Central memory CD4-positive, alpha-beta T cell (primary cell): ENCODE measurements at places on chromosomes 2 and 18.

DNA sequence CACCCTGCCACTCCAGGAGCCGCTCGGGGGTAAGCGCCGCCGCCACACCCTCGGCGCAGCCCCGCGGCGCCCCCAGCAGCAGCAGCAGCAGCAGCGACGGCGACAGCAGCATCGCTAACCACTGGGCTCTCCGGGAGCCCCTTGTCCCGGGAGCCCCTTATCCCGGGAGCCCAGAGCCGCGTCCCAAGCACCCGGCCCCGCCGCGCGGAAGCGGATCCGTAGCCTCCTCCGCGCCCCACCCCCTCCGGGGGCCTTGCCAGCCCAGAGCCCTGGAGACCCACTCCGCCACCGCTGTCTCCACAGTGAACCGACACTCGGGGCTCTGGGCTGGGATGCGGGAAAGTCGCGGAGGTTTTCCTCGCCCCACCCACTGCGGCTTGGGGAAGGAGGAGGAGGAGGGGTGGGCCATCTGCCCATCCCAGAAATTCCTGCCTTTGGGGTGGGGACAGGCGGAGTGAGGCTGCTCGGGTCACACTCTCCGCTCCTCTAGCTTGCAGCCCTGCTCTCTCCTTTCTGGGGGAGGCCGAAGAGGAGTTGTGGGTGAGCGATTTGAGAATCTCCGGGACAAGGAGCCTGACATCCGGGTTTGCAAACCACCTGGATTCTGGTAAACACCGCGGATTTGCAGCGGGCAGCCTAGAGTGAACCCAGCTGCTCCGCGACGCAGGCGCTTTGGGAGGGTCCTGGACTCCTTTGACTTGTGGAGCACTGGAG is at the start of gene PLA2R1:
Gene PLA2R1, minus strand, starts transcription at position 324 of the 714 bp plus-strand sequence. Its CDS starts 212 bp downstream, at position 112.
- no peak for DNase-seq

- no peak for DNase-seq
Observed at GRCh38 chr2:209162129-209162528, 261.7 kb upstream of the MAP2 start.

- peak; percentile 79 for DNase-seq
Observed at GRCh38 chr2:74457549-74458131, 598 bp upstream of the WBP1 start.

DNA sequence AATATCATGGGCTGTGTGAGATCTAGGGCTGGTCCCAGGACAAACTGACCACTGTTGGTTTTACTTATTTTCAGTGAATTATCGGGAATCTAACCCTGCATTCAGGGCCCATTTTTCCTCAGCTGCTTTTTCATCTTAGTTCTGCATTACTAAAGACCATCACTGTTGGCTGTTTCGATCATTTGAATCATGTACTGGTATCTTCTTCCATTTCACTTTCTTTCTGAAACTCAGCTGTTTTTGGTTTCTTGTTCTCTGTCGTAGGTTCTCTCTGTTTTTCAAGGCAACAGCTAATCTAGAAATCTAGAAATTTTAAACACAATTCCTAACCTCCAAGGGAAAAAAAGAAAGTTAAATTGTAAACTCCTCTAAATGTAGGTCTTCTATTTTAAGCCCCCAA is 159.9 kb upstream of the SESTD1 start:
- no peak for DNase-seq

GRCh38 chr18:72868585-72869225 is 918 bp upstream of the NETO1 start:
- no peak for DNase-seq

- no peak for DNase-seq
Observed at GRCh38 chr2:71782323-71782722, 329.0 kb downstream of the DYSF start.

DNA sequence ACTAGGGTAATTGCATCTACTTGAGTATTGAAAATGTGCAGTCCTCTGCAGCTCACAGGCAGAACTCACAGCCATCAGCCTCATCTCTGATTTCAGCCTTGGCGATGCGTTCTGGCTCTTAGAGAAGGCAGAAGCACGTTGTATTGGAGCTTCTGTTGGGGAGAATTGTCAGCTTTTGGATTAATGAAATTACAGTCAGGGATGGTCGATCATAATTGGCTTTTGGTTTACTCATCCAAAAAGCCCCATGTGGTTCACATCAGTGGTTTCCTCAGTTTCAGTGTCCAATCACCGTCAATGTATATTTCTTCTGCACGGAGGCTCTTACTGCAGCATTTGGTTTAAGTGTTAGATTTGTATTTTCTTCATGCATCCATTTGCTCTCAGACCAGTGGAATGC is 218.5 kb upstream of the SOX11 start:
- no peak for DNase-seq

DNA sequence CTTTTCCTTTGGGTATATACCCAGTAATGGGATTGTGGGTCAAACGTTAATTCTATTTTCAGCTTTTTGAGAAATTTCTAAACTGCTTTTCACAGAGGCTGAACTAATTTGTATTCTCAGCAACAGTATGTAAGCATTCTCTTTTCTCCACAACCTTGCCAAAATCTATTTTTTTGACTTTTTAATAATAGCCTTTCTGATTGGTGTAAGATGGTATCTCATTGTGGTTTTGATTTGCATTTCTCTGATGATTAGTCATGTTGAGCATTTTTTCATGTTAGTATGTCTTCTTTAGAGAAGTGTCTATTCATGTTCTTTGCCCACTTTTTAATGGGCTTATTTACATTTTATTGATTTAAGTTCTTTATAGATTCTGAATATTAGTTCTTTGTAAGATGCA is 145.5 kb downstream of the TRABD2A start:
- no peak for DNase-seq

GRCh38 chr2:168920504-168921157 is 19.5 kb downstream of the G6PC2 start:
- peak; percentile 25 for DNase-seq

DNA sequence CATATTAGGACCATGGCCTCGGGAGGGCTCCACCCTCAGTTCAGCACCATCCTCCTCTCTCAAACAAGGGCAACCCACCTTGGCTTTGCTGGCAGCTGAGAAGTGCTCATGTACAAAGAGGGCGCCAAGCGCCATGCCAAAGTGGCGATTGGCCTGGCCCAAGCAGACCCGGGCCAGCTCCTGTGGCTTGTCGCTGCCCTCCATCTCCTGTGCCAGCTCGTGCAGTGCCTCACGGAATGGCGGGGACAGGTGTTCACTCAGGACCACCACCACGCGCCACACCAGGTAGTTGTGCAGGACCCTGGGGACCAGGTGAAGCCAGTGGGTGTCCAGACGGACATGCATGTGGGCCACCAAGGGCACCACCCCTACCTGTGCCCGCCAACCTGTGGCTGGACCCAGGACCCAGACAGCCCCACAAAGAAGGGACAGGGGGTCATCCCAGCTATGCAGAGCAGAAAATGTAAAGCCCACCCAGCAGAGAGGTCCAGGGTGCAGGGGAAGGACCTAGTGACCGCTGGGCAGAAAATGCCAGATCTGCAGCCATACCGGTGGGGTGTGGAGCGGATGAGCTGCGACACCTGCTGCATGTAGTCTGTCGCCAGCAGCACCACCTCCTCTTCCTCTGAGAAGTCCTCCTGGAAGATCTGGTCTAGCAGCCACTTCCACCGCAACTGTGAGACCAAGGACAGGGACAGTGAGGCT is 3.6 kb downstream of the ECEL1 start:
- DNase-seq: no peak

- no peak for DNase-seq
Observed at GRCh38 chr2:176392249-176392648, 123.0 kb downstream of the MTX2 start.

DNA sequence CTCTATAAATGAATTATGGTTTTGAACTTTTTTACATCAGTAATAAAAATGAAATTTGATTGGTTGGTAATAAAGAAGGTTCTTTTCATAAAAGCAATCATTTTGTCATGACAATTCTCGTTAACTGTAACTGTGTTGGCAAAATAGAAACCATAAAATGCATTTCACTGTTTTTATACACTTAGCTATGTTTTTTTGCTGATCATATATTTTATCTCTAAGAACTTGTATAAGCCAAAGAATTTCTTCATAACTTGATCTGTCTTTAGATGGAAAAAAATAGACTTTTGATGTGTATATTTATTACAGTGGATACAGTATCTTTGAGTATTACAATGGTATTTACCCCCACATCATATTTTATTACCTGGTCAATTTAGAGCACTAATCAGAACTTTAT is 9.7 kb downstream of the MTX2 start:
- no peak for DNase-seq

DNA sequence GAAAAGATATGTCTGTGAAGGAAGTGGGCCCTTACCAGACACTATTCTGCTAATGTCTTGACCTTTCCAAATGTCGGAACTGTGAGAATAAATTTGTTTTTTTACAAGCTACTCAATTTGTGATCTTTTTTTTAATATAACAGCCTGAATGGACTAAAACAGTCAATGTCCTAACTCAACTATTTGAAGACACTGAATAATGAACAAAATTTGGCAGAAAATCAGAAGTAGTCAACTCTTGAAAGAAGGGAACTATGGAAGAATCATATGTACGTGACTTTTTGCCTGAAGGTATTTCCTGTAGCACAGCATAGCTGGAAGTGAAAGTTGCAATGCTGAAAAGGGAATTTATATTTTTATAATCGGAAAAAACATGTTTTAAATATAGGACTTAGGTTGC is 351.8 kb upstream of the TFPI start:
- DNase-seq: no peak

GRCh38 chr18:47873625-47874024 is 56.8 kb downstream of the SMAD2 start:
- DNase-seq: no peak

GRCh38 chr2:217223222-217223930 is 363.5 kb upstream of the TNP1 start:
- DNase-seq: no peak

GRCh38 chr18:5468394-5468793 is 75.4 kb downstream of the EPB41L3 start:
- no peak for DNase-seq

DNA sequence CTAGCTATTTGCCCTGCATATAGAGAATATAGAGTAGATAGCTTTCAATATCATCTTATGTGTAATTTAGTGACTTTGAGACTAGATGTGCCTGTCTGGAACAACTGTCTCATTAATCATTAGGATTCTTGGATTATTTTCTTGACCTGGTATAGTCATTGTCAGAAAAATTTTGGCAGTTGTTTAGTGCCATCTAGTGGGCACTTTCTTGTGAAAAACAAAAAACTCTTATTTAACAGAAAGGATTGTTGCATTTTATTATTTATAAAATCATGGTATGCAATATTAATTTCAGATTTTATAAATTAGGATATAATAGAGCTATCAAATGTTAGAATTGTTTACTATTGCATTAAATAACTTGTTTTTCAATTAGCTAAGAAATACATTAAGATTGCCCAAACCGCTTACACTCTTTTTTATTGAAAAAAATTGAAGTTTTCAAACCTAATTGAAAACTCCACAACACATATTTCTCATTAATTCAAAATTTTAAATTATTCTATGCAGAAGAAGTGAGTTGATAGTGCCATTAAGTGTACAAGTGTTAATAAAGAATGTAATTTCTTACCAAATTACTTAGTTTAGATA is 80.3 kb downstream of the DYNAP start:
- peak; percentile 7 for DNase-seq

DNA sequence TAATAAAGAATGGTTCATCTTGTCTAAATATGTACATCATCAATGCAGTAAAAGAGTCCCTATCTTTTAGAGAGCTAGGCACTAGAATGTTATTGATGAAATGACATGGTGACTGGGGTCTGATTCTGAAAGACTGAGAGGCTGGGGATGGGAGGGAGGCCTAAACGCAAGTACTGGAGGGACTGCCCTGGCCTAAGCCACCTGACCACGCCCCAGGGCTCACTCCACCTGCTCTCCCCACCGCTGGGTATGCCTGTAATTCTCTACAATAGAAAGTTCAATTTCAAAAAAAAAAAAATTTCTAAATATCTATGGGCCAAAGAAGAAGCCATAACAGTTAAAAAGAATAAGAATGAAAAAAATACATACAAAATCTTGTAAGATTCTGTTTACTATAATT is 194.0 kb downstream of the HDAC4 start:
- DNase-seq: no peak

- DNase-seq: no peak
Observed at GRCh38 chr18:8701546-8702118, 3.7 kb upstream of the MTCL1 start.

- no peak for DNase-seq
Observed at GRCh38 chr2:29016504-29016903, 35.4 kb downstream of the TOGARAM2 start.

DNA sequence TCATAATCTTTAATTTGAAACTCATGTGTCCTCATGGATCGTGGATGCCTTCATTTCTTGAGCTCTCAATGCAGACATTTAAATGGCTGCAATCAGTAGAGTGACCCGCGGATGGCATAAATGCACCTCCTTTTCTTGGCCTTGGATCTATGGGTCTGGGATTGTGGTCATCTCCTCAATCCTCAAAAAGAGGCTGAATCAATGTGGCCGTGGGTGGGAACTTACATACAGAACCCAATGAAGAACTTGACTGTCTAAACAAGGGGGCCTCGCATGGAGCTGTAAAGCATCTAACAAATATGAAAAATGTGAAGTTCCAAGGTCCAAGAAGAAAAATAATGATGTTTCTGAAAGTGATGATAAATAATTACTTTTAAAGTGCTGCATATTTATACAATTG is 2.9 kb downstream of the HOXD13 start:
- DNase-seq: no peak

- DNase-seq: no peak
Observed at GRCh38 chr18:76353500-76353899, 141.5 kb downstream of the ZNF516 start.

DNA sequence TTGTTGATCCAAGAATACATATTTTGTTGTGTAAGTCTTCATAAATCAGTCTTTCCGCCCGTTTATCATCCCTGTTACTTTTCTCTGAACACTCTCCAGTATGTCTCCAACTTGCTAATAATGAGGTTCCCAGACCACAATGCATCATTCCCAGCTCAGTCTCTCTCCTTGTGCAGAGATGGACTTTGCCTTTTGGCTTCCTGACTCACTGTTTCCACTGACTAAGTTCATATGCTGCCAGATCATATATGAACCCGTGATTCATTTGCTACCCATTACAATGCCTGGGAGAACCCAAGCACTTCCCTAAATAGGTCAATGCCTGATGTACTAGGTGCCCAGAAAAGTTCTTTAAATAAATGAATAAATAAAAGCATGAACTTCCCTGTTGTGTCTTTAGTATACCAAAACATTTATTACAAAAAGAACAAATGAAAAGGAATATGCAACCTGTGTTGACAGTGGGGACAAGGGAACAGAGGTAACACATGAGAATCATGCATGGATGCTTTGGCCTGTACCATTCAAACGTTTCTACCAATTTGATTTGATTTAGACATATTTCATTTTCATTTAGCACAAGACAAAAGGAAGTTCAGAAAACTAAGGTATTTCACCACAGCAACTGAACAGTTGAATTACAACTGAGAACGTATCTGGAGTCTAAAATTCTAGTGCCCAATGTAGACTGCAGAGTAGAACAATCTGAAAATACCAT is 215.4 kb upstream of the HNRNPA3 start:
- DNase-seq: no peak
